NCI-H460 (cell line): ENCODE measurements at places on chromosomes 5 and 9.

GRCh38 chr9:137162505-137163364 lies 7.1 kb downstream of the LRRC26 start:
- DNase-seq = no peak

DNA sequence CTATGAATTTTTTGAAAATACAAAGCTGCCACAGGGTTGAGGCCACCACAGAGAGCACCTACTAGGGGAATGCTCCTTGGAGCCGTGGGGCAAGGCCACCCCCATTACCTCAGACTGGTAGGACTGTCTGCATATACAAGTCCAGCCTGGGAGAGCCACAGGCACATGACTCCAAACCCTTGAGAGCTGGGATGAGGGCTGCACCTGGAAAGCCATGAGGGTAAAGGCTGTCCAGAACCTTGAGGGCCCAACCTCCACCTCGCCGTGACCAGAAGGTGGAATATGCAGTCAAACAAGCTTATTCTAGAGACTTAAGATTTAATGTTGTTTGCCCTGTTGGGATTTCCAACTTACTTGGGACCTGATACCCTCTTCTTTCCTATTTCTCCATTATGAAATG lies 69.5 kb upstream of the TSLP start:
- no peak for DNase-seq

DNA sequence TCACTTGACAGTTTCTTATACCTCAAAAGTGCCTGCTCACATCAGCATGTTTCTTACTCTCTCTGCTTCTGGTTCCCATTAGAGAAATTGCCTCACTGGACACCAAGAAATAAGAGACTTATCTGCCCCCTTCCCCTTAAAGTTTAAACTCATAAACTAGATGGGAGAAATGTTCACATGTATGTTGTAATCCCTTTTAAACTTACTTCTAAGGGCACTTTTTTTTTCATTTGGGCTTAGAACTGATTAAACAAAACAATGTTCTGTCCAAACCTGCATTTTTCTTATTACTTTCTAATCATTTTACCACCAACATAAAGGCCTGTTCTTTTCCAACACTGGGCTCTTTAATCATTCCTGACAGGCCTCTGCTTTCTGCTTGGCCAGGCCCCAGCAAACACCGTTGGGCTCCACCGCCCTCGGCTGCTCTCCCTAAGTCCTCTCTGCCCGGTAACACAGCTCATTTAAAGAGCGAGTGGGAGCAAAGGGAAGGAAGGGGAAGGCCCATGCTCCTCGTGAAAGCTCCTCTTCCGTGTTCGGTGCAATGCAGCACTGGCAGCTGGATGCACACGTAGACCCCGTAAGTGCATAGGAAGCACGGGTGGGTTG lies 53.4 kb downstream of the ROR2 start:
- DNase-seq = no peak

DNA sequence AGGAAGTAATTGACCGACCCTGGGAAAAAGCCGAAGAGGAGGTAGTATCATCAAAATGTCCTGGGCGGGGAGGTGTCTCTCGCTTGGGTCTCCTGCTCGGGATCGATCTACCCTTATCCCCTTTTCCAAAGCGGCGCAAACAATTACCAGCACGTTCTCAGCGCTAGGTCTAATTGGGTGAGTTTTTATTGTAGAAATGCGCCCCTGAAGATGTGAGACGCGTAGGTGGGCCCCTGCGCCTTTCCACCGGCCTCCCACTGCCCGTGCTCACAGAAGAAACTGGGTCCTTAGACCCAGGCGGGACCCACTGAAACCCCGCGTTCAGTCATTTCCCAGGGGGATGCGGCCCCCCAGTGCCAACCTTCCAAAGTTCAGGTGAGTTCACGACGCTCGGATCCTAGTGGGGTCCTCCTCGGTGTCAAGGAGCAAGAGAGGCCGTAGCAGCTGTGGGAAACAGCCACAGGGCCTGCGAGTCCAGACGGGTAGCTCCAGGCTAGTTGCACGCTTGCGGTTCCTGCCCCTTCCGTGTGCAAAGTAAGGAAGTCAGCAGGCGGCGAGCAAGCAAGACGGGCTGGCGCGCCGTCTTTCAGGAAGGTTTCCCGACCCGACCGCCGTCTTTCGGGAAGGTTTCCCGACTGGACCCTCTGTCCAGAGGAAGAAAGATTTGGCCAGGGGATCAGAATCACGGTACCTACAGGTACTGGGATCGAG lies 1.5 kb downstream of the SMIM32 start:
- DNase-seq = no peak

GRCh38 chr9:91812191-91812590 lies 137.8 kb downstream of the ROR2 start:
- no peak for DNase-seq

GRCh38 chr9:96758845-96759673 lies 18.8 kb downstream of the ZNF510 start:
- DNase-seq = no peak
